ENCODE measurements at places on chromosomes 5 and 9.

- no peak for DNase-seq
Observed at GRCh38 chr5:7925961-7926695, 57.2 kb downstream of the MTRR start.

GRCh38 chr5:22852807-22853660, at the start of gene CDH12:
CDH12 (minus strand) TSS chr5:22853344.
- DNase-seq: no peak

GRCh38 chr5:116510517-116510916, 64.1 kb downstream of the SEMA6A start:
- no peak for DNase-seq

DNA sequence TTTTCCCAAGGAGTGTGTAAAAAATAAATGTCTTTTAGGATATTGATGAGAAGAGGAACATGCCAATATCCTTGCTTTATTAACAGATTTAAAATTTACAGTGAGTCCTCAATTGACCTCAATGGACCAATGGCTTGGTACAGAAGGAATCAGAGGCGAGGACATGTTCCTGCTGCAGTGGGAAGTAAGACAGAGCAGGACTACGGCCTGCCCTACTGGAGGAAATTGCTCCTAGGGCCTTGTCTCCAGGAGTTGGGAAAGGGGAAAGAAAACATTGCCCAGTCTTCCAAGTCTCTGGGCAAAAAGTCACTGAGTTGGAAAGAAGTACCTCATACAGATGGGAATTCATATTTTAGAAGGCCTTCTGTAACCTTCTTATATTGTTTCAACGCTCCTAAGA, 33.1 kb upstream of the UGT3A2 start:
- DNase-seq: no peak

DNA sequence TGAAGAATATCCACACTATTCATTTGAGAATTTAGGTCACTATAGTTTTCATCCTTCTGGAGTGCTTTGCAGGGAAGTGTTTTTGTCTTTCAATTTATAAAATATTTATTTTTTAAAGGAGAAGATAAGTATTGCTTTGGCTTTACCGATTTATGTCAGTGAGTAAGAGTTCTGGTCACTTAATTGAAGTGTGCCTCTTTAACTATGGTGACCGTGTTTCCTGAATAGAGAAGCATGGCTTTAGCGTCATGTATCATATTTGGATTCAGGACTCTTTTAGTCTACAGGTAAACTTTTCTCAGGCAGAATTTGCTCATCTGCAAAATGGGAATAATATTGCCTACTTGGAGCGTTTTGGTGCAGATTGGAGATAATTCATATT, 902 bp downstream of the BDP1 start:
- DNase-seq: no peak

DNA sequence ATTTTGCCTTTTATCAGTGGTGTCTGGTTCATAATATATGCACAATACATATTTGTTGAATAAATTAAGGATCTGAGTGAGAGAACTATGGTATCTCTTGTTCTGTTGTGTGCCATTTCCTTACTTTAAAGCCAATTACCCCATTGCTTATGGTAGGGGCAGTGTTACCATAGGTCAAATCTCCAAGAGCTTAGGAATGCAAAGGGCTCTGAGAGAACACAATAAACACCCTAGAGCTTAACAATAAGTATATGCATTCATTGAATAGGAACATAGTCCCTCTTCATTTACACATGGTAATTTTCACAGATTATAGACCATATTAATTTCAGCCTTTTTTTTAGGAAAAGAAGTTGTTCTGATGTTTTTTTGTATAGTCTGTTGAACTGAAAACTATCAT, 112.2 kb downstream of the MCTP1 start:
- no peak for DNase-seq

DNA sequence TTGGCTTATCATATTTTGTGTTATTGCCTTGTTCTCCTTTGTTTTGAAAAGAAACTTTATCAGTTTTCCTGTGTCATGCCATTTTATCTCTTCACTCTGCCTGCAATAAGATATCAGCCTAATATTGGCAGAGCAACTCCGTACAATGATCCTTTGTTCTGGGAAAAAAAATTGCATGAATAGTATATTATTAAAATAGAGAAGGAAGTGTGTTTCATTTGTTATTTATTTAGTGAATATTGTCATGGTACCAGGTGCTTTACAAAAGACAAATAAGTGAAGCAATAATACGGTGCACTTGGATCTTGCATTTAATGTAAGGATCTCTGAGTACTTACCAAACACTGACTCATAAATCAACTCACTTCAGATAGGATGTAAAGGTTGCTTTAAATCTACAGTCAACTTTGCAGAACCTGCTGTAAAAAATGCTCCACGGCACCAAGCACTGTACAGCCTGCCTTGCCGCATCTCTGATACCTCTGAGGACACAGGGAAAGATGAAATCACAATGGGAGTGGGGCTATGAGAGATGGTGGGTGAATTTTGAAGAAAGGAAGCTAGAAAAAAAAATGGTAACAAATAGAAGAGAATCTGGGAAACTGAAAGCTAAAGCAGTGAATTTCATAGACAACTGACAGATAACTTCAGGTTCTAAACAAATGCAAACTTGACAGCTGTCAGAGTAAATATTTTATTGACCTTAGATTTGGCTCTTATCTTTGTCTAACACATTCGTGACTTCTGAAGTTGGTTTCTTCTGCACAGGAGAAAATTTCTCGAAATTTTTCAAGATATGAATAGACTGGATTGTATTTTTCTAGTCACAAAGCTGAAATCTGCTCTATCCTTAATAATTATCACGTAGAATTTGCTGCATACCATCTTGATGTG, 232.1 kb downstream of the ENC1 start:
- DNase-seq: no peak

- no peak for DNase-seq
Observed at GRCh38 chr9:14103115-14103514, 210.8 kb downstream of the NFIB start.

- no peak for DNase-seq
Observed at GRCh38 chr9:98248737-98249474, 6.5 kb downstream of the TBC1D2 start.

DNA sequence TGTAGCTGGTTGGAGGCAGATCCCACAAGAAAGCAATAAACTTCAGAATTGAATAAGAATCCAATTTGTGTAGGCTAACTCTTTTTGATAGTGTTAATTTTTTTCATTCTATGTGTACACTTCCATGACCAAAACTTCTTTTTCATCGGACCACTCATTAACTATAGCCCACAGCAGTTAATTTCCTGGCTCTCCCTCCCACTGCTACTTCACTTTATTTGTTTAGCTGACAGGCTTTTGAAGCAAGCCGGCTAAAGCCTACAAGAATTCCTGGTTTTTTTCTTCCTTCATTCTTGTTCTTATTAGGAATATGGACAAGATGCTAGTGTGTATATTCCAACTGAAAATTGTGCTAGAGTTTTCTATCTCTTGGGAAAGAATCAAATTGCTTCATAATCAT, 329.2 kb upstream of the CCNH start:
- DNase-seq: no peak

- DNase-seq: no peak
Observed at GRCh38 chr5:153352685-153353219, 137.7 kb upstream of the GRIA1 start.

GRCh38 chr5:73215891-73216610, 43.1 kb downstream of the TMEM174 start:
- peak; percentile 21 for DNase-seq

DNA sequence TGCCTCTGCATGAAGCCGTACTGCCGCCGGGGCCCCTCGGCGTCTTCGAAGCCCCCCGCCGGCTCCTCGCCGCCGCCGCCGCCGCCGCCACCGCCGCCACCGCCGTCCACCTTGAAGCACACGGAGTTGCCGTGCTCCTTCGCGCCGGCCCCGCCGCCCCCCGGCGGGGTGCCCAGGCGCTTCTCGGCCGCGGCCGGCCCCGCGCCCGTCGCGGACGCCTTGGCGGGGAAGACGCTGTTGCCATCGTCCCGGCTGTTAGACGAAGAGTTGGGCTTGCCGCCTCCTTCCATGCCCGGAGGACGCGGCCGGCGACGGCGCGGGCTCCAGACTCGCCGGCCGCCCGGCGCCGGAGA, 400 bp downstream of the HCN1 start:
- DNase-seq: no peak

GRCh38 chr5:137409736-137410135, 89.4 kb downstream of the SPOCK1 start:
- DNase-seq: no peak

GRCh38 chr9:89593727-89594427, 10.9 kb upstream of the GADD45G start:
- DNase-seq: peak; percentile 46

DNA sequence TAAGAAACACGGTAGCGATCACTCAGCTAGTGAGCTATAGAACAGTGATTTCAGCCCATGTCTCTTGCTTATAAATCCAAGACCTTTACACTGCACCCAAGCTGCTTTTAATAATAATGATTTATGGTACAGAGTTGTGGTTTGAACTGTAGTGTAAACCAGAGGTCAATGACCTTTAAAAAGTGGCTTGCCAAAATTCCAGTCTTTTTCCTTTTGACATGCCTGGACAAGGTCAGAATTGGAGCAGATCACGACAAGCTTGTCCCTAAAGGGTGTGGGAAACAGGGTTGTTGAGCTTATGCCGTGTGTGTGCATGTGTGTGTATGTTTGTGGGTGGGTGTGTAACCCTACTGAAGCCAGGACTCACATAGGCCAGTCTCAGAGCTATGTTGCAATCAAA, 225.3 kb upstream of the CLINT1 start:
- DNase-seq: no peak

DNA sequence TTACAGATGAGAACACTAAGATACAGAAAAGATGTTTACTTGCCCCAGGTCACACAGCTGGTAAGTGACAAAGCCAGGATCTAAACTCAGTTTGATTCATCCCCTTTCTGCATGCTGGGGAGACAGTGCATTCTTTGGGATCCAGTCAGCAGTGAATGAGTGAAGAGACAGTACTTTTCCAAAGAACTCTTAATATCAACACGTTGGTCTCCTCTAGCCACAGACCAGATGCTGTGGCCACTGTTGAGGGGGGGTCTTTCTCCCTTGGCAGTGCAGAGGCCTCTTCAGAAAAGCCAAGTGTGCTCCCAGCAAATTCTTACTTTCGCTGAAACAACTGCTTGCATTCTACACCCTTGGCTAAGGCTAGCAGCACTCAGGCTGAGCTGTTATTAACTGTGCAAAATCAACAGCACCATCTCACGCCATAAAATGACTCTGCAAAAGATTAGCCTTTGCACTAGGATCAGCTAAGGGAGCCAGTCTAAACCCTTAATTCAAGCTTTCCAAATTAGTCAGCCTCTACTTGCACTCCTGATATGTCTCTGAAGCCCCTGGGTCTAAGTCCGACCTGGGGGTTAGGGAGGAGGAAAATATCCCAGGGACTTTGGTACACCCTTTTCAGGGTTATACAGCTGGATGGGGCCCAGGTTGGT, 4.8 kb upstream of the TMEM171 start:
- DNase-seq: no peak

DNA sequence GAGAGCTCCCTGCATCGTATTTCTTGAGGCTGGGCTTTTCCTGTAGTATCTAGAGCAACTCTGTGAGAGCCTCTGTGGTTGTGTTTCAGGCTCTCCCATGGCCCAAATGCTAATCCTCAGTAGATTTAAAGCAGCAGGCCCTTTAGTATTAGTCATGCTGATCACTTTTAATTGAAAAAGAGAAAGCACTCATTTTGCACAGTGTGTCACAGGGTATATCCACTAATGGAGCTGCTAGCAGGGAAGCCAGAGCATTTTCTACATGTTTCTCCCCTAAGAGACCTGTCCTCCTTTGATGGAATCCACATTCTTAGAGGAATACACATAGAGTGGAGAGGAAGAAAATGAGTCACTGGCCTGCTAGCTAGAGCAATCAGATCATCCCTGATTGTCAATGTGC, 348.5 kb downstream of the TMEM232 start:
- no peak for DNase-seq

DNA sequence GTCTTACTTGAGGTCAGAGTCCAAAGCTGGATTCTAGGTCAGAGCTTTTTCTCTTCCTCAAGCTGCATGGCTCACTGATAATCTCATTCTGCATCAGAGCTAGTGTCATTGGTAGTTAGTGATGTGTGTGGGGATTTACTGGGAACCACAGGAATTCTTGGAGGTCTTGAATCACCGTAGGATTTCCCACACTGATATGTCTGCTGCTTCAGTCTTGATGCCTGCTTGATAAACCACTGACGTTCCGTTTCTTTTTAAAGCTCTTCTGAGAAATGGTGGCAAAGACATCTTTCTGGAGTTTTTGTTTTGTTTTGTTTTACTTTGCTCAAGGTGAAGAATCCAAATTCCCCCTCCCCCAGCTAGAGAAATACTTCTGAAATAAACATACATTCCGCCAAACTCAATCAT, 1.2 kb upstream of the GARIN3 start:
- no peak for DNase-seq

DNA sequence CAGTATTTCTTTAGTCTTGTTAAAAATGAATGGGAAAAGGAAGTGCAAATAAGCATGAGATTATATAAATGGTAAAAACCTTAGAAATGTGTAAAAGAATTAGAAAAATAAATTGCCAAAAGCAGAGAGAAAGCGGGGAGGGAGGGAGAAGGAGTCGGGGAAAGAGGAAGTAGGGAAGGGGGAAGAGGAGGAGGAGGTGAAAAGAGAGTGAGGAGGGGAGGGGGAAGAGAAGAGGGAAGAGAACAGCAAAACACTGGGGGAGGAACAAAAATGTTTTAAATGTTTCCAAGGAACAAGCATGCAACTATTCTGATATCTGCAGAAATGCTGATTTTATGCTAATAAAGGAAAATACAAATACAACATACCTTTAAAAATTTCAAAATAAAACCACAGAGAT, 317.5 kb downstream of the PIK3R1 start:
- no peak for DNase-seq

GRCh38 chr5:88555674-88556073, 287.0 kb upstream of the TMEM161B start:
- DNase-seq: no peak

GRCh38 chr9:130696139-130696650, 2.6 kb downstream of the EXOSC2 start:
- no peak for DNase-seq

DNA sequence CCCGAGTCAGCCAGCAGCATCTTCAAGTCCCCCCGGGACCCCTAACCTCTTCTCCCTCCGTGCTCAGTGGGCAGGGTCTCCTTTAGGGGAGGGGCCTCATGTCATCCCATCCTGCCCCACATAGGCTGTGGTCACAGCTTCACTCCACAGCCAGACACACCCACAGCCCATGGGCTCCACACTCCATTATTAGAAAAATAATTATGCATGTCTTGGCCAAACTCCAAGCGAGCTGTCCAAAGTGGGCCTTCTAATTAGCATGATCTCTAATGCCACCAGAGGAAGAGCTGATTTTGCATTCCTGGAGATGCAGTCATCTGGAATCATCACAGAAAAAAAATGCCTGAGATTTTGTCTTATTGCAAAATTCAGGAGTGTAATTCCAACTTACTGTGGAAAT, 418.2 kb downstream of the IRX2 start:
- DNase-seq: no peak
